CD4-positive, alpha-beta T cell (primary cell): ENCODE measurements at places on chromosomes 7 and 10.

DNA sequence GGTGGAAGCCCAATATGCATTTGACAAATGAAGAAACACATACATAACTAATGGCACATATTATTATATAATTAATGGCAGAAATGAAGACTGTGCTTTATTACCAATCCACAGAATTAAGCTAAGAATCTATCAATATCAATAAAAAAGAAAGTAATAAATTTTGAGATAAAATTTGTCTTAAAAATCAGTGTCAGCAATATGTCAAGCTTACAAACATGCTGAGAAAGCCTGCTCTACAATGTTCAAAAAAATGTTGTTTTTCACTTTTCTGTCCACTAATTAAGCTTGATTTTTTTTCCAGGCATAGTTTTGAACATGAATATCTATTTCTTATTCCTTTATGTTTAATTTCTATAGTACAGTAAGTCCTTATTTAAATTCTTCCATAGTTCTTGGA lies 721.0 kb upstream of the LRRTM3 start:
- DNase-seq = no peak

DNA sequence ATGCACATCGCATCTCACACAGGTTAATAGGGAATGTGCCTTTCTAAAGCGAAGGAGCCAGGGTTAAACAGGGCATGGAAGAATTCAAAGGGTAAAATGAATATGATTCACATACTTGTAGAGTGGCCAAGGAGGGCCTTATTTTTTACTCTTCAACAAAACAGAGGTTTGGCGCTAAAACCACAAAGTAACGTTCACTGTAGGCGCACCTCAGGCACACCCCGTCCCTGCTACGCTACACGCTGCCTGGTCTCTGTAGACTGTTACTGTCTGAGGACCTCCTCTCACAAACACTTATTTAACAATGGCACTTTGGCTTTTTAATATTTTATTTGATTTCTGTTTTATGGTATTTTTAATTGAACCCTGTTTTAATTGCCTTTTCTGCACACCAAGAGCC lies 462.1 kb upstream of the GALNT17 start:
- DNase-seq = no peak

DNA sequence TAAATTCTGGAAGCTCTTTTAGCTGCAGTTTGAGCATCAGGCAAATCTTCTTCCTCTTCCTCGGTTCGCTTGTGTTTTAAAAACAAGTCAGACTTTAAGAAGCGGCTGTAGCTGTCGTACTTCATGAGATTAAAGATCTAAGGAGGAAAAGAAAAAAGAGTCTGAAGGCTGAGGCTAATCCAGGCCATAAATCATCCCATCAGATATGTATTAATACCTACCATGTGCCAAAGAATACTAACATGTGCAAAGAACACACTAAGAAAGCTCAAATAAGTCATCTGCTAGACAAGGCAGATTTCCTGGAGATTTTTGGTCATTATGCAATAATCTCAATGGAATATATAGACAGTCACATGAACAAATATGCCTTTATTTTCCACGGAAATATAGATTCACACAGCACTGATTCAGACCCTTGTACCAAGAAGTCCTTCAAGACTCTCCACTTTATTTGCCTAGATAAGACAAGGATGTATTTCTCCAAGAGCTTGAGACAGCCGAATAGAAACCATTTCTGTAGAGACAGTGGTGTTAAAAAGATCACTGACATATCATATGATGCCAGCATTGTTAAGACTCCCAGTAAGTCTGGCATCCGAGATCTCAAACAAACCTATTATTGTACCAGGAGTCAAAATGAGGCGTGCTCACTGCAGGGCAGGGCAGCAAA lies 42.3 kb downstream of the RGS10 start:
- no peak for DNase-seq

DNA sequence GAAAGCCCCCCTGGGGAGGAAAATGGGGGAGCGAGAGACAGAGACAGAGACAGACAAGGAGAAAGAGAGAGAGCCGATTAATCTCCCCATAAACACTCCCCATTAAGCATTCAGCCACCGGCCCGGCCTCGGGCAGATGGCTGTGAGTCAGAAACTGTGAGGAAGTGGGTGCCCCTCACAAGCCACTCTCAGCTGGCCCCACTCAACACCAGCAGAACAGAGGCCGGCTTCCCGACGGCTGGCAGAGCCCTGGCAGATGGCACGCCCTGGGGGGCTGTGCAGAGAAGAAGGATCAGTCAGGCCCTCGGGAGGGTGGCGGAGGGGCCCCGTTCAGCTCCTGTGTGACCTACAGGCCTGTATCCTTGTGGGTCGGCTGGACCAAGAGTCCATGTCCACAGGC lies 41.2 kb downstream of the CAMK2B start:
- DNase-seq = no peak

GRCh38 chr7:130133029-130133782 lies 62.9 kb downstream of the KLHDC10 start:
- DNase-seq = no peak

- DNase-seq = no peak
Observed at GRCh38 chr10:86878983-86879713, 78.3 kb downstream of the MMRN2 start.
